ENCODE measurements at places on chromosomes 16 and 17.

DNA sequence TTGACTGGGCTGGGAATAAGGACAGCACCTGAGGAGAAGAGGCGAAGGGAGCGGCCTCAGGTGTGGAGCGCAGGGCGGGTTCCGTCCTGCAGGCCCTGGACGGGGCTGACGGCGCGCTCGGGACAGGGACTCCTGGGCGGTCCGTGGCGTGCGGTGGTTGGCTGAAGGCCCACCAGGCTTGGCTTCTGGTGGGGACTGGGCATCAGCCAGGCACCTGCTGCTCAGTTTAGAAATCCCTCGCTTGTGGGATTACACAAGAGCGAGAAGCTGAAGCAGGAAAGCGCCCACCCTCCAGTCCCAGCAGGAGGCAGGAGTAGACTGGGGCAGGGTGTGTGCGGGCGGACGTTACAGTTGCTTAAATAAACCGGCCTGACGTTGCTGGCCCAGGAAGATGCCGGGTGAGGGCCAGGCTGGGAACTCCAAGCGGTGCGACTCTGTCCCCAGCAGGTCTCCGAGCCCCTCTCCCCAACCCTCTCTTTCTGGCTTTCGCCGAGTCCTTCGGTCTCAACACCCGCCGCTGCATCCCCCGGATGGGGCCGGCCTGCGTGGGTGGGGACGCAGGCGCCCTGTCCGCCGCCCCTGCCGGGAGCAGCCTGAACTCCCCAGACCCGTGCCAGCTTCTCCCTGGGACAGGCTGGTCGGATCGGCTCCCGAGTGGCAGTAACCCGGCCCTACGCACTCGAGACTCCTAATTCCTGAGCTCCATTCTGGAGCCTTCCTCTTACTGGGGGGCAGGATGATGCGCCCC, 639 bp downstream of the MIF4GD start:
- no peak for DNase-seq

DNA sequence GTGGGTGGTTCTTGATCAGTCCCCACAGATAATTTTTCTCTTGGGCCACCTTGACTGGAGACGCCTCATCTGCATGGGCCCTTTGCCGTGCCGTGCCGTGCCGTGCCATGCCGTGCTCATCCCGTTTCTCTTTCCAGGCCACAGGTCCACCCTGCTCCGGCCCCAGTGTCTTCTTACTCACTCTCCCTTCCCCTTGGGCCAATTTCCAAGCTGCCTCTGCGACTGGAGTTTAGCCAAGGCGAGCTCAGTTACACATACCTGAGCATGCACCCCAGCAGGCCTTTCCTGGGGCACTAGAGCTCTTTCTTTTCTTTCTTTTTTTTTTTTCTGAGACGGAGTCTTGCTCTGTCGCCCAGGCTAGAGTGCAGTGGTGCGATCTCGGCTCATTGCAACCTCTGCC, 40.5 kb upstream of the MGAT5B start:
- no peak for DNase-seq

- no peak for DNase-seq
These were observed 55.0 kb downstream of the ZNF423 start for GRCh38 chr16:49800876-49801275.

DNA sequence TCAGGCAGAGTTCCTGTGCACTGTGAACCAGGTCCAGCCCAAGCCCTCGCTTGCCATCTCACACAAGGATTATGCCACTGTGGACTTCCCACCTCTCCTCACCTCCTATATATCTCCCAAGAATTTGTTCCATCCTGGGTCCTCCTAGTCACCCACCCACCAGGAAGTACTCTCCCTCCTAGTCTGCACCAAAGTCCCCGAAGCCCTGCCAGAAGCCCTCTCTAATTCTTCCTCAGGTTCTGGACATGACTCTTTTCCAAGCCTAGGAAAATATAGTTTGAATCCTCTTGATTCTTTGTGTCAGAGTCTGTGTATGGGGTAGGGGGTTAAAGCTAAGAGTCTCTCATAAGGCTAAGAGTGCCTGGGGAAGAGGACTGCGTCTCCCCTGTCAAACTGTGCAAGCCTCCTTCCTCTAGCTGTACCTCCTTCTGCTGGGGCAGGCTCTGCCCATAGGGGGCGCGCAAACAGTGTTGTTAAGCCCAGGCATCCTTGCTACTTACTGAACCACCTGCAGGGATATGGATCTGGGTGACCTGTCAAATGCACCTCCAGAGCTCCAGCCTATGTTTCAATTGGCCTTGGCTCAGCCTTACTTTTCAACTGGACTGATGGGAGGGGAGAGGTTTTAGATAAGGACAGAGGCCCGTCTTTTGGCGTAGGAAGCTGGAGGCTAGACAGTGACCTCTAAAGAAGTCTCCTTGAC, 16.6 kb upstream of the DLX4 start:
- peak; percentile 14 for DNase-seq

Data from GM04503 (cell line).